Fibroblast of mammary gland (primary cell): ENCODE measurements at places on chromosomes 13 and 19.
A peak's percentile ranks its signal among the peaks of the same experiment; 100 is the strongest.

- DNase-seq: no peak
Observed at GRCh38 chr13:112071723-112072533, 5.0 kb downstream of the SOX1 start.

- DNase-seq: no peak
Observed at GRCh38 chr19:16371540-16371986, 46.9 kb downstream of the KLF2 start.

DNA sequence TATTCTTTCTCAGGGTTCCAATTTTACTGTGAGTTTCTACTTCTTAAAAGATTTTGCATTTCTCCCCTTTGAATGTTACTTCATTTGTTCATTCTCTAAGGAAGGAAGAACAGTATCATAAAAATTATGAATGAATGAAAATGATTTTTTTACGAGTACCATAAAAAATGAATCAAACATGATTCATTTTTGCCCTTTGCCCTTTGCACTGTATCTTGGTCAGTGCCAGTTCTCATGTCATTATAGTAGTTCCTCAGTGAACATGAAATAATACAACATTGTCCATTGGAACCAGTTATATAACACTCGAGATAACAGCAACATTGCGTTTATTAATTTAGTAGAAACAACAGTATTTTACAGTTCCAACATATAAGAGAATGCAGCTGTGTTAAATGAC is 28.8 kb downstream of the FLT1 start:
- no peak for DNase-seq

DNA sequence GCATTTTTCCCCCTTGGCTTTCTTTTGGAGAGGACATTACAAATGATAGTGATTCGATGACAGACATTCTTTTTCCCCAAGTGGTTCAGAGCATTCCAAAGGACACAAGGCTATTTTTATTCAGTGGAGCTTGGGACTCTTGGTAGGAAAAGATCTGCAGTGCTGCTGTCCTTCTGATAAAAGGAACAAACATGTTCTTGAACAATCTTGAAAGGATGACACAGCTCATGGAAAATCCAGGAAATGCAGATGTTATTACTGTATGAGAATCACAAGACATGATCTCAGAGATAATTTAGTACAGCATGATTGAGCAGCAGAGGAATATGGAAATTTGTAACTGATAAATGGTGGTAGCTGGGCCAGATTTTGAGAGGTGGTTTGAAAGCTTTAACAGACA is 96.2 kb upstream of the RFC3 start:
- DNase-seq: peak; percentile 62
